8988T (cell line): ENCODE measurements at places on chromosomes 7 and 10.

GRCh38 chr7:132519936-132520335, 56.3 kb downstream of the PLXNA4 start:
- no peak for DNase-seq

DNA sequence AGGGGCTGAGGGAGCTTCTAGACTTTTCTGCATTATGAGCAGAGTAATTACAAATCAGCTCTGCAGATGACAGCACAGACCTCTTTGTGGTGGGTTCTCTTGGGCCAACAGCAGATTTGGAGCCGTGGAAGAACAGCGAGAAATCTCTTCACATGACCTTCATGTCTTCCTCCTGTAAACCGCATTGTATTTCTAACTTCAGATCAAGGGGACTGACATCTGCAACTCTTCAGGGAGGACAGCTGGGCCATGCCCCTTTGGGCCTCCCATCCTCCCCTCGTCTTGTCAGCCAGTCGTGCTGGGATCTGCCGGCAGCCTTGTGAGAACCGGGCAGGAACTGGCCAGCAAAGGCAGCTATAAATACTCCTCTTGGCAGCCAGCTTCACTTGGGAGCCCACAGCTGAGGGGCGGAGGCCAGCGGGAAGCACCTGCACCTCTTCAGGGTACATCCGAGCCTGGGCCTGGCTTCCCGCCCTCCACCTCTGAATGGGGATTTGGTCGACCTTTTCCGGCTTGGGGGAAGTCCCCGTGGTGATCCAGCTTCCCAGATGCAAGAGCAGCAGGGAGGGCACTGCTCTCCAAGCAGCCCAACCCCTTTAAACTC, 54.7 kb downstream of the STEAP1B start:
- DNase-seq: no peak

- DNase-seq: no peak
Observed at GRCh38 chr7:44667190-44667589, 60.8 kb downstream of the OGDH start.

GRCh38 chr7:130884437-130885417, 150.7 kb upstream of the KLF14 start:
- DNase-seq: no peak

GRCh38 chr10:74821501-74821900, 4.9 kb upstream of the KAT6B start:
- no peak for DNase-seq

DNA sequence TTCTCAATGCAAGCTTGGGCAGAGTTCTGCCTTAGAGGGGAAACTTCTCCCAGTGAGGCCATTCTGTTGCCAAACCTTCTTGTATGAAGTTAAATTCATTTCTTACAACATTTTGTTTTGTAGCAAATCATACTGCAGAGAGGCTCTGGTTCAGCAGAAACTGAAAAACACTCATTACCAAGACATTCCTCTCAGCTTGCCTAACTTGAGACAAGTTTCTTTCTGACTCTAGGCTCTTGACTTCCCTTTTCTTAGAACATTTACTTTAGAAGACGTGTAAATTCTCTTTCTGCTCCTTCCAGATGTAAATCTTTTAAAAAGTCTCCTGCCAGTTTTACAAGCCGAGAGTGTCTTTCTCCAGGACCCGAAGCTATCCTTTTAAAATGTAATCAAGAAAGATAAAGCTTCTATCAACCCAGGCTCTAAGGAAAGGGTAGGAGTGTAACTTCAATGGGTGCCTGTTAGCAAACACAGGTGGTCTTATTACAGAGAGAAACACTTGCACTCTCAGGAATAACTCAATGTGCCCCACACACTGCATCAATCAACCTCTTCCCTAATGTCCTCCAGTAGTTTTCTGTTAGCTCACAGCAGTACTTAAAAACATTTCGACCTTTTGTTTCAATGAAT, 80.5 kb upstream of the TAS2R16 start:
- no peak for DNase-seq

- no peak for DNase-seq
Observed at GRCh38 chr7:118713039-118713438, 488.5 kb downstream of the ANKRD7 start.

GRCh38 chr10:19860107-19860506, 43.9 kb downstream of the PLXDC2 start:
- DNase-seq: no peak

DNA sequence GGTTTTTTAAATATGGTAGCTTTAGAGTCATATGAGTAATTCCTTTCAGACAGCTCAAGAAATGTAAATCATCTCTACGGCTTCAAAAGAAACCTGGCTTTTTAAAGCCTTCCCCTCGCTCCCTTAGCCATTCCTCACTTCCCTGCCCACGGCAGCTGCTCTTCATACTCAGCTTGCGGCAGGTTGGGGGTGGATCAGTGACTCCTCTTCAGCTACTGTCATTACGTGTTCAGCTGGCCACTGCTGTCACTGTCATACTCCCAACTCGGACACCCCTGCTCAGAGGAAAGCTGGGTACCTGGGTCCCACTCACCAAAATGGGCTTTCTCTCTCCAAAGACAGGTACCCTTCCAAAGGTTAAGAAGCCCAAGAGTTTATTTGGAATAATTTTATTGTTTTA, 6.6 kb downstream of the YWHAG start:
- DNase-seq: no peak

DNA sequence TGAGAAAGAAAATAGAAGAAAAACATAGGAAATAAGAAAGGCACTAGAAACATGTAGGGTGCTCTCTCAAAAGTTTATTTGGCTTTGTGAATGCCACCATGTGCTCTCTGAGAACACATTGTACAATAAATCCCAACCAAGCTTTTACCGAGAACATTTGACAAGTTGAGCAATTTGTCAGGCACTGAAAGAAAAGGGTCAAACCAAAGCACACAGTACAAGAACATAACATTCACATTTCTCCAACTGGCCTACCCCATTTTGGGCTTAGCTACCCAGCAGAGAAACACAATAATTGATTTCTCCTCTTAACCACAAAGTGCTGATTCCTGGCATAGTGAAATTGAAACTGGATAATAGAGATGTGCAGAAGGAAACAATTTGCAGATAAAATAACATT, 69.2 kb upstream of the SLC39A12 start:
- no peak for DNase-seq

GRCh38 chr7:23685731-23686130, 5.7 kb downstream of the FAM221A start:
- no peak for DNase-seq

GRCh38 chr7:44167920-44168319, 21.3 kb downstream of the GCK start:
- no peak for DNase-seq

DNA sequence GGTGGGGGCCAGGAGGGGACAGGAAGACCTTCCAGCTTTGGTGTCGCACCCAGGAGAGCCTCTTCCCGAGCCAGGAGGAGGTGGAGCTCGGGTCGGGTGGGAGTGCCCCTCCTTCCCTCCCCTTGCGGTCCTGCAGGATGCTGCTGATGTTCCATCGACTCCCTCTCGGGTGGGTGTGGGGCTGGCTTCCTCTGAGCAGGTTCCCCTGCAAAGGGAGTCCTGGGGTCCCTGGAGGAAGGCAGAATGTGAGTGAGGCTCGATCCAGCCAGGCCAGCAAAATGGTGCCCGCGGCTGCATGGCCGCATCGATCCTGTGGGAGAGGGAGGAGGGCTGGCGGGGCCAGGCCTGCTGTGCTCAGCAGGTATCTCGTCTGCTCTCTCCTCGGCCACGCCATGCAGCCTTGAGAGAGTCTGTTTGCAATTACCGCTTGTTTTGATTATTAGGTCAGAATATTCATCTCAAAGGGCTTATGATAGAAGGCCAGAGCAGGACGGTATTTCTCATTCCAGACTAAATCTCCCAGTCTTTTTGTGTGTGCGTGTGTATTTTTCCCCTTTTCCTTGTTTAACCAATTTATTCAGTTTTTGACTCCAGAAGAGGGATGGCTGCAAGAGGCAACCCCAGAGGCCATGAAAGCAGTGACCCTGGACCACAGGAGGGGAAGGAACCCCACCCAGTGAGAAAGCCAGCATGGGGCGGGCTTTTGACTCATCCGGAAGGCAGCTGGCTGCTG, 137.3 kb upstream of the ZMIZ1 start:
- DNase-seq: peak; percentile 42

DNA sequence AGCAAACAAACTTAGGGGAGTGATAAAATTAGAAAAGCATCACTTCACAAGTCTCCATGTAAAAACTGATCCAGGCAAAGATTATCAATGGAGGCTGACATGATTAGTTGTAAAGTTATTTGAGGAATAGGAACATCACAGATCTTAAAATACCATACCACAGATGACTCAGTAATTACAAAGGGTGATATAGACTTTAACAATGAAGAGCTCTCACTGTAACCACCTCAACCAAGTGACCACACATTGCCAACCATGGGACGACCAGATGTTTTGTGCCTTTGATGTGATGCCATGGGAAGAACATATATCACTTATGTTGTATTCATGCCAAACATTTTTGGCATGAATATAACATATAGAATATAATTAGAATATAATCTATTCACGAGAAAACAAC, 11.7 kb downstream of the AASS start:
- DNase-seq: no peak

GRCh38 chr10:82358486-82359099, 483.6 kb downstream of the NRG3 start:
- no peak for DNase-seq

DNA sequence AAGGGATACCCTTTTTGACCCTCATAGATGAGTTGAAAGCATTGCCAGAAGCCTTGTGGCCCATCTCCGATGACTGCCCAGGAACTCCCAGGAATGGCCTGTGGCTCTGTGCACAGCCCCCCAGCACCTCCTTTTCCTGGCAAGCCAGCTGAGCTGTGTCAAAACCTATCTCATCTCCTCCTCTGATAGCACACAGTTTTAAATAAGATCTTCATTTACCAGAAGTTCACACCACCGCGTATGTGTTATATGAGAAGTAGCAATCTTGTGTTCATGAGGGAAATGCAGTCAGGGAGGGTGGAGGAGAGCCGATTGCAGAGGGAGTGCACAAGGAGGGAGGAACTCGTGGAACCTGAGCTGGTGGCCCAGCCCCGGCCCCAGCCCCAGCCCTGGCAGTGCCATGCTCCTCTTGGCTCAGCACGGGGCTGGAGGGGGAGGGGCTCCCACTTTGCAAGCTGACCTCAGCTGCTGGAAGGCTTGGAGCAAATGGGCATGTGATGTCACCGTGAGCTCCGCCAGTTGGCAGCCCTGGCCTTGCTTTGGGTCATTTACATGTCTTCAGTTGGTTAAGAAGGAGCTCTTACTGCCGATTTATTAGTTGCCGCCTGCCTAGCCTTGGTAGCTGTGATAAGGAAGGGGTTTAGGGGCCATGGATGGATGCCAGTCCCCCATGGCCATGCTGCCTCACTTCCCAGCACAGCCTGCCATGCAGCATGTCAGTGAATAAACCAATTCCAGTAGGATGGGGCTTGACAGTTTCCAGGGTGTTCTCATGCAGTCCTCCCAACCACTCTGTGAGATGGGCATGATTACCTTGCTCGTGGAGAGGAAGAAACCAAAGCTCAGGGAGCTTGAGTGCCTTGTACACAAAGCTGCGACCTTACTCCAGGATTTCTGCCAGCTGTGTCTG, 20.0 kb downstream of the UNC5B start:
- no peak for DNase-seq

- no peak for DNase-seq
Observed at GRCh38 chr10:98619446-98619845, 172.7 kb upstream of the HPS1 start.

DNA sequence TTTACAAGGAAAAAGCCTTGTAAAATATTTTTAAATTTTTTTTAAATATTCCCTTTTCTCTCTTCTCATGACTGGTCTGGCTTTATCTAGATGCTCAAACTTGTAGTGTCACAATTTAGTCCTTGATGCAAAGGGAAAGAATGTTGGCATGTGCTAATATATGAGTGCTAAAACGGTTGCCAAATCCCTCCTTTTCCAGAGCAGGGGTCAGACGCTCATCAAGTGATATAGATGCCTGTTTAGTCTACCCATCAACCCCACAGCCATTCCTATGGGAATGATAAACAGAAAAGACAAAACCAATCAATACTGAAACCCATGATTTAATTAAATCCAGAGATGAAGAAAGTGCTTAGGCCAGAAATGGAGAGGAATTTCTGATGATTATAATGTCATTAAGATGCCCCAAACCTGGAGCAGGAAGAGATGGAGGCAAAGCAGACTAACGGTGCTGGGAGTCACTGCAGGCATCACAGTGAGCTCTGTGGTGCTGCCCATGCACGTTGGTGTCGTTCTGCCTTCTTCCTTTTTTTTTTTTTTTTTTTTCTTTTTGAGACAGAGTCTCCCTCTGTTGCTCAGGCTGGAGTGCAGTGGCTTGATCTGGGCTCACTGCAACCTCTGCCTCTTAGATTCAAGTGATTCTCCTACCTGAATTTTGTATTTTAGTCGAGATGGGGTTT, 210.1 kb upstream of the STK17A start:
- DNase-seq: no peak

- DNase-seq: no peak
Observed at GRCh38 chr10:218798-219197, 83.5 kb downstream of the ZMYND11 start.

DNA sequence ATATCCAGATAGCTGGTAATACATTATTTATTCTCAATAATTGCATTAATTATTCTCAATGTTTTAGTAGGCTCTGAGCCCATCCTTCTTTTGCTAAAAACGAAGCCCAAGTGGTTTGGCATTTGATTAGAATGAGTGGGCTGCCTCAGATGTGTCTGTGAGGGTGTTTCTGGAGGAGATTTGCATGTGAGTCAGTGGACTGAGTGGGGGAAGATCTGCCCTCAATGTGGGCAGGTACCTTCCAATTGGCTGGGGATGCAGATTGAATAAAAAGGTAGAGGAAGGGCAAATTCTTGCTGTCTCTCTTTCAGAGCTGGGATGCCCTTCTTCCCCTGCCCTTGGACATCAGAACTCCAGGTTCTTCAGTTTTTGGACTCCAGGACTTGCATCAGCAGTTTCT, 290.6 kb upstream of the SMIM30 start:
- DNase-seq: no peak

GRCh38 chr7:141585592-141586510, 34.6 kb downstream of the AGK start:
- no peak for DNase-seq

DNA sequence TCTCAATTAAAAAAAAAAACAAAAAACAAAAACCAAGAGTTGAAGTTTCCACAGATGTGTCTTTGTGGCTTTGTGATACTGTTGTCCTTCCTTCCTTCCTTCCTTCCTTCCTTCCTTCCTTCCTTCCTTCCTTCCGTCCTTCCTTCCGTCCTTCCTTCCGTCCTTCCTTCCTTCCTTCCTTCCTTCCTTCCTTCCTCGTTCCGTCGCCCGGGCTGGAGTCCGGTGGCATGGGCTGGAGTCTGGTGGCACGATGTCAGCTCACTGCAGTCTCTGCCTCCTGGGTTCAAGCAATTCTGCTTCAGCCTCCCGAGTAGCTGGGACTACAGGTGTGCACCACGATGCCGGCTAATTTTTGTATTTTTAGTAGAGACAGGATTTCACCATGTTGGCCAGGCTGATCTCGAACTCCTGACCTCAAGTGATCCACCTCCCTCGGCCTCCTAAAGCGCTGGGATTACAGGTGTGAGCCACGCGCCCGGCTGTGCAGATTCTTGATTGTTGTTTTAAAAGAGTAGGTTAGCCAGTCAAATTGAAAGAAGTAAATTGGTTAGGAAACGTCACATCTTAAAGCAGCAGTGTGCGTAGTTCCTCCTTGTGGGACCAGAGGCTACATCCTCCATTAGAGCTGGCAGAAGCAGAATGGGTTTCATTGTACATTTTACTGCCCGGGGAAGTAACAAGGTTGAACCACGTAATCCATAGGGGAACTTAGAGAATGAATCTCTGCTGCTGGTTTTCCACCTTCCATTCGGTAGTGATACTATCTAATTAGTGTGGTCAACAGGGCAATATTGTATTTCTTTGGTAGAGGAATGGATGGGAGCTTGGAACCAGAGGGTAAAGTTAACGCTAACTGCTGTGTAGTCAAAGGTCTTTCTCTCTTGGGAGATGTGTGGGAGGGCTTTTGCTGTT, 20.6 kb downstream of the DNAJB6 start:
- DNase-seq: no peak
